Stimulated activated CD4-positive, alpha-beta T cell treated with anti-CD3 and anti-CD28 coated beads, Interleukin-1b, Interleukin-23, amount 100 ng/mL, for 4 hours (primary cell): ENCODE measurements at places on chromosomes 1 and 21.

GRCh38 chr1:14698314-14698713, 99.8 kb downstream of the KAZN start:
- DNase-seq: no peak

- DNase-seq: no peak
These were observed 196.2 kb downstream of the C1orf94 start for GRCh38 chr1:34372891-34373290.

DNA sequence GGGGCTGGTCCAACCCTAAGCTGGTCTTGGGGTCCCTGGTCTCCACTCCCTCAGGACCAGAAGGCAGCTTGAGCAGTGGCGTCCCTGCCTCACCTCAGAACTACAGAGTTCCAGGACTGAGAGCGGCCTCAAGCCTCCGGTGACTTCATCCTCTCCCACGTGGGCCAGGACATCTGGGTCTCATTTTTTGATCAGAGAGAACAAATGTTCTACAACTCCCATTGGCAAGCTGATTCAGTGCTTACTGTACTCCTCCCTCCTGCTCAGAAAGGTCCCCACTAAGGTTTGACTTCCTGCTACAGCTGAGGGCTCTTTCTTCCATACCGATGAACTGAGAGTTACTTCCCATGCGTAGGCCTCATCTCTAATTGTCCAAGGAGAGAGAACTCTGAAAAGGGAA, 78.5 kb downstream of the PLXNA2 start:
- no peak for DNase-seq

- DNase-seq: no peak
These were observed 45.9 kb upstream of the EGLN1 start for GRCh38 chr1:231467986-231468385.
